Astrocyte (in vitro differentiated cells and primary cell): ENCODE measurements at places on chromosomes 12 and 14.
A peak's percentile ranks its signal among the peaks of the same experiment; 100 is the strongest.

DNA sequence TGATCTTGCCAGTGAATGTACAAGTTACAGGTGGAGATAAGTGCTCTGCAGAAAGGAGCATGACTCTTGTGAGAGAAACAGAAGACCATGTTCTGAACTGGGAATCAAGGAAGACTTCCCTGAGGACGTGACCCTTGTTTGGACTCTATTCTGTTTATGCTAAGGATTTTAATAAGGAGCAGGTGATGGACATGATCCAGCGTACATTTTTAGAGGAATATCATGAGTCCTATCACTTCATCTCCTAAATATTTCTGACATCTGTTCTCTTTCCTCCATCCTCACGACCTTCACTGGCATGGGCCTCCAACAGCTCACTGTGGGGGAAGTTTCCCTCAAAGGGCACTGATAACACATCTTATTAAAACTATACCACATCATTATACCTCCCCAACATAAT, 7.9 kb upstream of the SLC38A1 start:
- DNase-seq, result no peak

DNA sequence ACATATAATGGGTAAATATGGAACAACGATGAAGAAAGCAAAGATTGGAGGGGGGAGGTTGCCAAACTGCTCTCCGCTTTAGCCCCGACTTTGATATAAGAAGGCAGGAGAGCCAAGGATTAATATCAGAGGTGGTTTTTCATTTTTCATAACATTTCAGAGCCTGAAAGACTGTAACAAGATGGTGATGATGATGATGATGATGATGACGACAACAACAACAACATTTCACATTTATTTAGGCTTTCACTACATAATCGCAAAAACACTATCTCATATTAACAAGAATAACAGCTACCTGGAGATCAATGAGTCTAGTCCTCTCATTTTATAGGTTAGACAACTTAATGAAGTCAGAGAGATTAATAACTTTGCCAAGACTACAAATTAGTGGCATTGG, 86.1 kb downstream of the ANKS1B start:
- DNase-seq, result no peak

GRCh38 chr14:96039633-96040311, 610 bp downstream of the C14orf132 start:
- peak; percentile 14 for DNase-seq

- DNase-seq, result no peak
These were observed 32.7 kb upstream of the SMUG1 start for GRCh38 chr12:54221402-54221984.

DNA sequence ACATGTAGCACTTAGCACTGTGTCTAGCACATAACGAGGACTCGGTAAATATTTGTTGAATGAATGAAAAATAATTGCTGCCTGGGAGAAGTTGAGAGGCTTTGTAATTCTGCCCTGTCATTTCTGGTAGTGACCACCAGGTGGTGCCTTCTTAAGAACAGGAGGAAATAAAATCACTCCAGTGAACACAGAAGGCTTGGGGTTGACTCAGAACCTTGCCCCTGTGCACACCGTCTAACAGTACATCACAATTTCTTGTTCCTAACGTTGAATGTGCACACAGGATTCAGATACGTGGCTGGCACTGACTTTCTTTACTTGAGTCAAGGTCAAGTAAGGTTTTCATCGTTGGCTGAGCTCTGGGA, 91.8 kb downstream of the RGS6 start:
- peak; percentile 1 for DNase-seq

DNA sequence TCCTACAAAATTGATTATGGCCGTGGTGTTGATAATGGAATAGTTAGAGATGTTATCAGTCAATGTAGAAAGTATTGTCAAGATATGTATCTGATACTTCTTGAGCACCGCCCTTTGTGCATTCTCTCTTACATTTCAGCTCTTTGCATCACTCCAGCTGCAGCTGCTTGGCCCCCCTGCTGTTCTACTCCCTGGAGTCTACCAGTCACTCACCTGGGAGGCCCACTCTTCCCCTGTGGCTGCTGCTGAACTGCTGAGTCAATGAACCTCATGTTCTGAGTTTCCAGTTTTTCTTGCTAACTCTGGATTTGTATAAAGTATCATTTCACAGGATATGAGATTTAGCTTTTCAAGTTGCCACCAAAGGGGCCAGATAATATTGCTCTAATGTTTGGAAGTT, 312.8 kb upstream of the SLC16A7 start:
- DNase-seq, result no peak

DNA sequence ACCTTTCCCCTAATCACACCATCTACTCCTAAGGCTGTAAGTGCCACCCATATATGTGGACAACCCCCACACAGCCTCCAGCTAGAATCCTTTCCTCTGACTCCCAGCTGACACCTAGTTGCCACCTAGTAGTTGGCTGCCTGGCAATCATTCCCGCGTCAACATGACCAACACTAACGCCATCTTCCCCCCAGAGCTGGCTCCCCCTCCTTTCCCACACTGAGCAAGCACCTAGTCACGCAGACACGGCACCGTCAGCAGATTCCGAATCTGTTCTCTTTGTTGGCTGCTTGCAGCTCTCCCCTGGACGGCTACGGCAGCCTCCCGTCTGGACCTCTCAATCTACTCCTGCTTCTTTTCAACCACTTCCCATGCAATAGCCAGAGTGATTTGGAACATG, 27.7 kb downstream of the UBR7 start:
- DNase-seq, result peak; percentile 88

DNA sequence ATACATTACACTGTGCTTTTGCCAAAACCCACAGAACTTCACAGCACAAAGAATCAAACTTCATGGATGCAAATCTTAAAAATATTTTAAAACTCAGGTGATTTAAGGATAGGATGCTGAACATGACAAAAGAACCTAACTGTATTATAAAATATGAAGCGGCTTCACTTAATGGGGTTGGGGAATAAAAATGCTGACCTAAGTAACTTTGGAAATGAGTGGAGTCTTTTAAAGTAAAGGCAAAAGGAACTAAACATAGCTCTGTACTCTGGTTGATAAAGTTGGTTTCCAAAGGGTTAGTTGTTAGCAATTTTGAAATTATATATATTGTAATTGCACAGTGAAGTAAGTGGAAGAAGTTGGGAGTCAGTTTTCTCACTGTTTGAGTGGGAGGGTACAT, 111.5 kb upstream of the SYT1 start:
- no peak for DNase-seq

DNA sequence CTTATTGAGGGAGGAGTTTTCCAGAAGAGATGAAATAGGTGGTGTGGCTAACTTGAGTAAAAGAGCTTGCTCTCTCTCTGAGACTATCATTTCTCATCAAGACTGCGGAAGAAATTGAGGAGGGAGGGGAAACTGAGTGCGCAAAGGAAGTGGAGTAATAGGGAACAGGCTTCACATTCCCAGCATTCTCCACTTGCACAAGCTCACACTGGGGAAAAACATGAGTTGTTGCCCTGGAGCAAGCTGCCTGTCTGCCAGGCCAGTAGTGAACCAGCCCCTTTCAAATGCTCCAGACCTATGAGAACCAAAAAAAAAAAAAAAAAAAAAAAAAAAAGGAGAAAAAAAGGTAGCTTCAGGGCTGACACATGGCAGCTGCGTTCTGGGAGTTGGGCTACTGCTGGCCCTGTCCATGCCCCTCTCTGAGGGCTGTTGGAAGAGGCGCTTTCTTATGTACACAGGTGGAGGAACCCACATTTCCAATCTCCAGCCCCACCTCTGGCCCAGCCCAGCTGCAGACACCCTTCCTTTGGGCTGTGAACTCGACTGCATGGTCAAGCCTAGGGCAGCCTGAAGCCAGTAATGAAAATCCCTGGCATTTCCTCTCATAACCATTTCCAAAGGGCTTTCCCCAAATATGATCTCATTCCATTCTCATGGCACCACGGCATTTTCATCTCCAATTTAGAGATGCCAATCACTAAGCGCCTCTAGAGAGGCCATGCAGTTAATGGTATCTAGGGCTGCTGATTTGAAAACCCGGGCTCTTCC, 32.5 kb upstream of the EMP1 start:
- DNase-seq, result no peak

GRCh38 chr12:30015631-30016337, 232.0 kb upstream of the TMTC1 start:
- DNase-seq, result no peak

- no peak for DNase-seq
These were observed 94.6 kb upstream of the MUCL1 start for GRCh38 chr12:54759751-54760150.

DNA sequence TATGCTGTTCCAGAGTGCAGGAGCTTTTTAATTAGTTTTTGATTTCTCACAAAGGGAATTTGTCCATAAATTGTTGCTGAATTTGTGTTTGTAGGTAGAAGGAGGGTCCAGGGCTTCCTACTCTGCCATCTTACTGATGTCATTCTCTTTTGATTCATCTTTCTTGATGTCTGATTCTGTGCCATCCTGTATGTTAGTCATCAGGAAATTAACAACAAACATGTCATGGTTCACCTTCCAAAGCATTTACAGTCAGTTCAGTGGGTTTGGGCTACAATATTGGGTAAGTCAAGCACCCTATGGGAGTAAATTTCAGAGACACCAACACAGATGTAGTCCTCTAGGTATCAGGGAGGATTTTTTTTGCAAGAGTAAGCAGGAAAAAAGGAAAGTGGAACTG, 135.2 kb upstream of the SLC38A2 start:
- DNase-seq, result no peak

GRCh38 chr14:49480979-49481498, 105.1 kb downstream of the RPS29 start:
- DNase-seq, result no peak

DNA sequence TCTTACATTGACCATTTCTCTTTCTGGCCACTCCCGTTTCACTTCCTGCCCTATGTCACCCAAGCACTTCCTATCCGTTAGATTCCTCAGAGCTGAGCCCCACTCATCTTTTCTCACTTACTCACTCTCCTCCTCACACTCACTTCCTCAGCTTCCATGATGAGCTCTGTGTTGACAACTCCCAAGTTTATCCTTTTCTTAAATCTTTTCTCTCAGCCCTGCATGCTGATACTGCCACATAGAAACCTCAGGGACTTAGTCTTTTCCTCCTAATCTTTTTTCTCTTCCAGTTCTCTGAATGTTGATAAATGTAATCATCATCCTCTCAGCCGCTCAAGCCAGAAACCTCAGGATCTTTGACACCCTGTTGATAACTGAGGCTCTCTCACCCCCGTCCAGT, 99.6 kb downstream of the ANO6 start:
- no peak for DNase-seq

DNA sequence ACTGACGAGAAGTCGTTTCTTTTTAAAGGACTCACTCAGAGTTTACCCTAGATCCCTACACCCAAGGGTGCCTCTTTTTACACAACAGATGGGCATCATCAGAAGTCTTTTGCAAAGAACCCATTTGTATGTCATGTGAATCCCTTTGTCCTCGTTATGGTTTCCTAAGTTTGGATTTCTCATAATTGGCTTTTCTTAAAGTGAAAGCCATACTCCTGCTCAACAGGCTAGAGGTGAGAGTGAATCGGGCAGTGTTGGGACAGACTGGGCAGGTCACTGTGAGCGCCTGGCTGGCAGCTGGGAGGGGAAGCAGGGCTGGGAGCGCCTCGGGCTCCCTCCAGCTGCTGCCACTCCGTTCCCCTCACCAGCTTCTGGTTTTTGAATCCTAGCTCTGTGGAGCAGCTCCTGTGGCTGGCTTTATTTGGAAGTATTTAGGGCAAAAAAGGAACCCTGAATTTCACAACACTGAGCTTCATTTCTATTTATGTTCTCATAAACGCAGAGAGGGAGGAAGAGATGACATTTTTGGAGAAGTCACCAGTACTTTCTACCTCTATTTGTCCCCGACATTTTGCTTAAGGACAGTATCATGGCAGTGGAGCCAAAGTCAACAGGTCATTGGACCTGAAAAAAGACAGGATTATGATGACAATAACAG, 63.8 kb upstream of the ACTN1 start:
- no peak for DNase-seq

DNA sequence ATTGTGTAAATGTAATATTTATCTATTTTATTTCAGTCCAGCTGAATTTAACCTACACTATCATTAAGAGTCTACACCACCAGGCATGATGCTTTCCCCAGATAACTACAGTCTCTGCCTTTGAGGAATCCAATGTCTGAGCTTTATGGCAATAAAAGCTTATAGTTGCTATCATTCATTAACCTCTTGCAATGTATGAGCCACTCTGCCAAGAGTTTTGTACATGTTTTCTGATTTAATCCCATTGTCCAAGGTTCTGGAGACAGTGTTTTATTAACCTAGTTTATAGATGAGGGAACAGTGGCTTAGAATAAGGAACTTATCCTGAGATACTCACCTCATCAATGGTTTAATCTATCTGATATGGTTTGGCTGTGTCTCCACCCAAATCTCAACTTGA, 17.1 kb upstream of the KITLG start:
- DNase-seq, result no peak

- DNase-seq, result no peak
These were observed 30.3 kb downstream of the DIO3 start for GRCh38 chr14:101591582-101591981.

DNA sequence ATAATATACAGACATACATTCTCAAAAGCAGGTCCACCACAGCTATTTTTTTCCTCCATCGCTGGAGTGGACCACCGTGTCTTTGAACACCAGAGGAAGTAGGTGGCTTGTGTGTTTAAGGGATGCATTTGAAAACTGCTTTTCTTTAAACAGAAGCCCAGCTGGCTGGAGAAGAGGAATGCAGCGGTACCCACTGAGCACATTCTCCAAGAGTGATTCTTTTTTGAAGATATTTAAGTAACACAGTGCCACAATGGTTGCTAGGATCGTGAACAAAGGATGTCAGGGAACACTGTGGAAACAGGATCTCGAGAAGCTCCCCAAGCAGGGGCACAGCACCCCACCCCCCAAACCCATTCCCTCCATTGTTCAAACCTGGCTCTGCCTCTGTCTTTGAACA, 286.6 kb upstream of the PWP1 start:
- peak; percentile 66 for DNase-seq

- DNase-seq, result peak; percentile 1
These were observed 305.0 kb downstream of the NELL2 start for GRCh38 chr12:44571006-44571550.

DNA sequence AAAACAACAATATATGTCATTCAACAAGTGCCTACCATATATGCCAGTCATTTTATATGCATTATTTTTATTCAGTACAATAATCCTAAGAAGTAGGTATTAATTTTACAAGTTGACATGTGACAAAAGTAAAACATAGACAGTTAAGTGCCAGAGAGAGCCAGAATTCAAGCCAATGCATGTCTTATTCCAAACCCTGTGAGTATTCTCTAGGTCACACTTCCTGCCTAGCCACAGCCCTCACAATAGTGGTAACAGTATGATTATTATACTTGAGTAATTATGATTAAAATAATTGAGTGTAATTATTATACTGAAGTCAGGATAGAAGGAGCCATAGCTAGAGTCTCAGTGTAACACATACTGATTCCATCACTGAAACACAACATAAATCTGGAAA, 52.2 kb downstream of the KIF21A start:
- no peak for DNase-seq

DNA sequence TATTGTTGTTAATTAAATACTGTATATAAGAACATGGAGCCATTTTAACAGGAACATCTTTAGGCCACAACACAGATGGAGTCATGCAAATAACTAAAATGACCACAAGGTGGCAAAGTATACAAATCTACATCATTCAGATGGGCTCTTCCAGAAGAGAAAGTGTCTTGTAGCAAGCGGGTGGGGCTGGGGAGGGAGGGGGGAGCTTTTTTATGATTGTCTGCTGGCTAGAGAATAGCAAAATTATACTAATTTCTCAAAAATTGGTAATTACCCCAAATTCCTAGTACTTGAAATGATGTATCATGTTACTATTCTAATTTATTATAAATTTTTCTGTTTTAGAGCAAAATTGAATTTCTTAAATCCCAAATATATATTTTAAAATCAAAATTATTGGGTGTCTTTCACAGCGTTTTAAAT, 378.7 kb downstream of the PRKD1 start:
- peak; percentile 50 for DNase-seq

GRCh38 chr12:6207259-6207925, 7.2 kb downstream of the CD9 start:
- no peak for DNase-seq
